ENCODE measurements at places on chromosomes 7 and 10. TPM values are rescaled to one million over a fixed set of nuclear protein-coding genes. Genes with fewer than 3 reads are reported as not detected.

The PLAC9 gene
- total RNA-seq, result not detected

The OR9A4 gene
- total RNA-seq, result not detected

The PLXDC2 gene
- 0.85 TPM for total RNA-seq

The SFRP5 gene
- 0.76 TPM for total RNA-seq

Data from T-cell (primary cell).